HuH-7 (cell line): ENCODE measurements at places on chromosomes 2 and 18.

GRCh38 chr2:160224060-160224459 lies 24.0 kb upstream of the ITGB6 start:
- no peak for DNase-seq

- DNase-seq = no peak
Measured at GRCh38 chr2:178330175-178331017, 120.6 kb downstream of the PRKRA start.

GRCh38 chr18:35041815-35042387 lies 688 bp downstream of the MAPRE2 start:
- DNase-seq = no peak

GRCh38 chr18:36786686-36787085 lies 42.1 kb downstream of the TPGS2 start:
- peak; percentile 17 for DNase-seq

DNA sequence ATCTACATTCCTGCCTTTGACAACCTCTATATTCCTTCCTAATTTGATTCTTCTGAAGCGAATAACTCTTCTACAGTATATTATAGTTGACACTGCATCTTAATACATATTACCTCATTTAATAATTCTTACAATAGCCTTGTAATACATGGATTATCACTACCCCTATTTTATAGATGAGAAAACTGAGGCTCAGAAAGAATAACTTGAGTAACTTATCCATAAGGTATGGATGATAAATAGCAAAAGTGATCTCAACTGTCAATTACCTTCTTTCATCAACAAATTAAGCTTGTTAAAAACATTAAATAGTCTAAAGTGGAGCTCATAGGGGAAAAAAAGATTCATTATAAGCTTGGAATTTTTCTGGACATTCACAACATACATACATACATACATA lies 4.6 kb downstream of the VPS54 start:
- no peak for DNase-seq

GRCh38 chr2:112001942-112002341 lies 53.1 kb upstream of the TMEM87B start:
- DNase-seq = no peak

DNA sequence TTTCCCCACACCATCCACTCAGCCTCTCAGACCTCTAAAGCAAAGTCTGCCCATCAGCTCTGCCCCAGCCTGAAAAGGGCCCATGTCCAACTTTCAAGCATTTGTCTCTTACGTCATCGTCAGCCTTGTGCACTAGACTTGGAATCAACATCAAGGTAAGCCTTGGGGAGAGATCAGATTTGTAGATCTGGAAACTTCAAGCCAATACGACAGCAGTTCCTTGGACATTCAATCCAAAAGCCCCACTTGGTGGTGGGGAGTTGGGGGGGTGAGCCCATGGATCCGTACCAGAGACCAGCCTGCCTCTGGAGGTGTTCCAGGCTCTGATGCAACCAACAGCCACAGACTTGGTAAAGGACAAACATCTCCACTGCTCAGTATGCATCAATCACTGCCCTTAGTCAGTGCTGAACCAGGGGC lies 206.8 kb upstream of the MEIS1 start:
- DNase-seq = no peak

GRCh38 chr2:223618172-223619035 lies 16.2 kb upstream of the SCG2 start:
- no peak for DNase-seq

- DNase-seq = no peak
Measured at GRCh38 chr18:26901020-26901419, 35.5 kb upstream of the AQP4 start.

DNA sequence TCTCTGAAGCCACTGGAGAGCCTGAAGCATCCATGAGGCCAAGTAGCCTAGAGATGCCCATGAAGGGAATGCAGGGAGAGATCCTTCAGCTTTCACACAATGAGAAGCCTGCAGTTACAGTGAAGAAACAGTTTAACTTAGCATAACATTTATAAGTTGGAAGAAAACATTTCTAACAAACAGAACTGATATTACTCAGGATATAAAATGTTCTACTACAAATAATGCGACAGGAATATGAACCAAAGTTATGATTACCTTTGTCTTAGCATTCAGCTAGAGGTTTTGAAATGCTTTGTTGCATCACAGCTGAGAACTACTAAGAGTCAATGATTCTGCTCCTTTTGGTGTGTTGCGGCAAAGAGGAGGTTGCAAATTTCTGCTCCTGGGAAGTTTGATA lies 6.9 kb upstream of the KYNU start:
- no peak for DNase-seq

DNA sequence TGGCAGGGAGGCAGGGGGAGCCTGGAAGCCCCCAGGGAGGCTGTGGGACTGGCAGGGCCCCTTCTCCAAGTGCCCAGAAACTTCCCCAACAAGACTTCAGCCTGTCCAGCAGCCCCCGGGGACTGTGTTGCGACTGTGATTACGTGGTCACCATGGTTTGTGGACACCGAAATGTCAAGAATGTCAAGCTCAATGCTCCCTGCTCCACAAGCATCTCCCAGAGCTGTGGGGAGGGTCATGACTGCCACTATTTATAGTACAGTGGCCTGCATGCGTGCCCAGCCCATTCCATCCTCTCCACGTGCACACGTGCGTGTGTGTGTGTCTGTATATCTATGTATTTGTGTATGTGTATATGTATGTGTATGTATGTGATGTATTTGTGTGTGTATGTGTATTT lies 93.8 kb upstream of the MBOAT2 start:
- DNase-seq = no peak

DNA sequence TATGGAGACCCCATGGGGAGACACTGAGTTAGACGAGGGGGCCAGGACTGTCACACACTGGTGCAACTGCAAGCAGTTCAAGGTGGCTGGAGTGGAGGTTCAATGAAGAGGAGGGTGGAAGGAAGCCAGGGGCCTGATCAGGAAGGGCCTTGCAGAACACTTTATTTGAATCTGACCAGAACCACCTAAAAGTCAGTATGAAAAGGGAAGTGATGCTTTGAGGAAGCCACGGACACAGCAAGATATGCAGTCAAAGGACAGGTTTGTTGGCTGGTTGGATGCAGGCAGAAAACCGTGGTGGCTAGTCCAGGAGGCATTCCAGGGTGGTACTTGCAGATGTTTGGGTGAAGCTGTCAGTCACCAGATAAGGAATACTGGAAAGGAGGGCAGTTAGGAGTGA lies 3.5 kb upstream of the FAM124B start:
- no peak for DNase-seq

- DNase-seq = no peak
Measured at GRCh38 chr2:202444000-202444399, 67.9 kb downstream of the BMPR2 start.

- DNase-seq = no peak
Measured at GRCh38 chr18:56935434-56936040, 211.3 kb upstream of the BOD1L2 start.

- peak; percentile 24 for DNase-seq
Measured at GRCh38 chr2:200705305-200706041, 106.2 kb upstream of the BZW1 start.

DNA sequence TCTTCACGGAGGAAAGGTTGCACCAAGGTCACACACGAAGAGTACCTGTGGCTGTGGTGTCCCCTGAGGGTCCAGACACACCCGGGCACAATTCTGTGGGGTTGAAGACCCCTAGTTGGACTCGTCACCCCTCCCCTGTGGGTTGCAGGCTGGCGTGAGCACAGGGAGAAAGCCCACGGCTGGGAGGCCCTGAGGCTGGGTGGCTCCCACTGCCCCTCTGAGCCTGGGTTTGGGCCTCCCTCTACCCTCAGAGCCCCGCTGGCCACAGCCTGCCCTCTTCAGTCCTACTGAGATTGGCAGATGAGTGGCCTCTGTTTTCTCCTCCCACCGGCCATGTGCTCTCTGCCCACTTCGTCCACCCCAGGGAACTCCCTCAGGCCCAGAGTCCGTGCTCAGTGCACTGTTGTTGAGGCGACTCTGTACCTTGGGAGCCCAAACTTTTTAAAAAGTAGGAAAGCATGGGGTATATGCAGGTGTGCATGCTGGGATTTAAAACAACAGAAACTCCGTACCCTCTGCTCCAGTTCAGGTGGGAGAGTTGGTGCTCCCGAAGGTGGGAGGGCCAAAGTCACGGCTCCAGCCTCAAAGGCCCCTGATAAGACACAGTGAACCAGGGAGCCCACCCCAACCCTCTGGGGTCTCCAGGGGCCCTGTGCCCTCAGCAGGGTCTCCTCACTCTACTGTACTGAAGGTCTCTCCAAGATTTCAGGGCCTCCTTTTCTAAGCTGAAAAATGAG lies 19.1 kb downstream of the RAMP1 start:
- no peak for DNase-seq

DNA sequence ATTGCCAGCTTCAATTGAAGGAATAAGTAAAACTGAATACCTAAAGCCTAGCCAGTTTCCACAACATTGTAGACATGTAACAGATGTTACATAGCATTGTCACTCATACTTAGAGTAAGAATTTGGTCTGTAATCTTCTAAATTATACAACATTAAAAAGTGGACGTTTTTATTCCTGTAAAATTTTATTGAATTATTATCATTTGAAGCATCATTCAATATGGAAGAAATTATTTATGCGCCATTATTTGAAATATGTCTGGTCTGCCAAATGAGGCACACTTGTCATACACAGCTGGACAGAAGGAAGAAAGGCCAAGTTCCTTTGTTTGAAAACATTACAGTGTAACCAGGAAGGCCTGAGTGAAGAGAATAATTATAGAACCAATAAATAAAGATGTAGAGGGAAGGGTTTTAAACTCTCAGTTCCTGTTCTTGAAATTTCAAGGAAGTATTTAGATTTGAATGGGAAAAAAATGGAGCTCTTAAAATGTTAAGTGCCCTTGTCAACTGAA lies 575.5 kb downstream of the LRRTM4 start:
- no peak for DNase-seq

DNA sequence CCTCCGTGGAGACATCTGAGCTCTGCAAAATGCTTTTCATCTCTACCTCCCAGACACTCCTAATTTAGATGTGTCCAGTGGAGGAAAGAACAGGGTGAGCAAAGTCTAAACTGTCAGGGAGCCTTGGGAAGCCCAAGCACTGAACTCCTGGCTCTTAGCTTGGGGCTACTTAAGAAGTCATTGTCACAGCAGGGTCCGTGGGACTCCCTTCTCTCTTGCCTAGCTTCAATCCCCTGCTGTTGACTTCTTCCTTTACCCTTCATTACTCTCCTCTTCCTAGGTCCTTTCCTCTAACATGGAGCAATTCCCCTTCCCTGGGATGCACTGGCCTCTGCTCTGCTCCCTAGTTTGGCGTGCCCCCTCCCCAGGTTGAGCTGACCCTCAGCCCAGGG lies 3.4 kb downstream of the OSR1 start:
- DNase-seq = no peak

- DNase-seq = no peak
Measured at GRCh38 chr2:64354857-64355680, 98.9 kb upstream of the LGALSL start.

- DNase-seq = no peak
Measured at GRCh38 chr18:49988733-49989132, 175.4 kb upstream of the ACAA2 start.

- DNase-seq = no peak
Measured at GRCh38 chr2:211103989-211104388, 547.6 kb downstream of the CPS1 start.

DNA sequence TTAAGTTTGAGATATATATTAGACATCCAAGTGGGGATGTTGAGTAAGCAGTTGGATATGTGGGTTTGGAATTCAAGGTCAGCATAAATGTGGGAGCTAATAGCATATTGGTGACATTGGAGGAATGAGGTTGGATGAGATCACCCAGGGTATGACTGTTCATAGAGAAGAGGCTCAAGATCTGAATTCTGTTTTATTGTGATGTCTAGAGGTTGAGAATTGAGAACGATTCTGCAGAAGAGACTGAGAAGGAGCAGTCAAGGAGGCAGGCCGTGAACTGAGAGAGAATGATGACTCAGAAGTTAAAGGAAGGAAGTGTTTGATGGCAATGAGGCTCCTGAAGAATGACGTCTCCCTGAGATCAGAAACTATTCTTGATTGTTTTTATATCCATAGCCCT lies 5.9 kb downstream of the SERPINB11 start:
- DNase-seq = no peak

DNA sequence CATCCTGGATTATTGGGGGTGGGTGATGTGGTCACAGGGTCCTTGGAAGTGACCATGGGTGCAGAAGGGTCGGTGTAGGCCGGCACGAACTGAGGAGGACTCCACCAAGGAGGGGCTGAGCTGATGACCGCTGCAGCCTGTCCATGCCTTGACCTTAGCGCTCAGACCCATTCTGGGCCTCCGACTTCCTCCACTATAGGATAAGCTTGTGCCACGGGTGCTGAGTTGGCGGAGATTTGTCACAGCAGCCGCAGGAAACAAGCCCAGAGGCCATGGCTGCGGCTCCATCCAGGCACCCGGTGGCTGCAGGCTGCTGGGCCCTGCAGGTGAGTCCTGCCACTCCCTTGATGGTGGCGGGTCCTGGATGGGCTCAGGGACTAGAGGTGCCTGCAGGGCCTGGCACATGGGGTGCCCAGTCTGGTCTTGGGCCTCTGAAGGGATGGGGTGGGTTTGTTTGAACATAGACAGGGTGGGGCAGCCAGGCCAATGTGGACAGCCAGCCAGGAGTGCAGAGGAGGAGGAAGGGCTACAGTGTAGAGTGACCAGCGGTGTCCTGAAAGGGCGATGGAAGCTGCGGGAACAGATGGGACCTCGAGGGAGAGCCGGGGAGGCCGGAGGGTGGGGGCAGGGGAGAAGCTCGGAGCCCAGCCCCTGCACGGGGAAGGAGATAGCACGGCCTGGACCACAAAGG lies 84.8 kb downstream of the SEPTIN10 start:
- no peak for DNase-seq

GRCh38 chr2:98868548-98869271 lies 67.3 kb downstream of the CRACDL start:
- DNase-seq = peak; percentile 61

DNA sequence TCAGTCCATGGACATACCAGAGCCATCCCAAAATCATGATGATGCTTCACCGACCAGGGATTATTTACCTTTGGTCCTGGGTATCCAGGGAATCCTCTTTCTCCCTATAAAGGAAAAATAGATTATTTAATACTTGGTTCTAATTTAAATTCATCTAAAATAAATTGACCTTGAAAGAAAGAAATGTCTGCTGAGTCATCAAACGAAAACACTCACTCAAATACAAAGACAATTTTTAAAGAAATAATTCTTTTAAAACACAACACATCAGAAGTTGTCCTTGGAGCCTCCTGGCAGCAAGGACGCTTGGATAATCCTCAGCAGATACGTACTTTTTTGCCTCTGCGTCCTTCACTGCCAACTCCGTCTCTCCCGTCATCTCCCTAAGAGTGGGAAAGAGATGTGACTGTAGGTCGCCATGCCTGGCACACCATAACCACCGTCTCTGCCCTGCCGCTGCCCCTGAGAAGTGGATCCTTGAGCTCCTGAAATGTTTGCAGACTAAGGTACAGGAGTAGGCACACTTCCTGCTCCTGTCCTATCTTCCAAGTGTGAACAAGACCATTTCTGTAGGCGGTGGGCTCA lies 65.6 kb downstream of the COL6A3 start:
- DNase-seq = no peak

DNA sequence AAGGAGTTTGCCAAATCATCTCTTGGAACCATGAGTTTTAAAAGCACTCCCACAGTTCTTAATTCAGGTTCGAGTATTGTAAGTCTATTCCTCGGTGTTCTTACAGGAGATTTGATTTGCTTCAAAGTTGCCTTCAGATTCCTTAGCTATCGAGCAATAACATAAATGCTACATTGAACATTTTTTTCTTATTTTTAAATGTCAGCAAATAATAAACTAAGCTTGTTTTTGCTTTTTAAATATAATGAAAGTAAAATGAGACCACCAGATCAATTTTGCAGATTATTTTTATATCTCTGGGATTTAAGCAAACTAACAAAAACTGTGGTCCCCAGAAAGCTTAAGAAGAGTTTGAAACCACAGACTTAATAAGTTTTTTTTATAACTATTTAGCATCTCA lies 195.5 kb downstream of the LNPK start:
- no peak for DNase-seq
